ENCODE measurements at places on chromosomes 12 and 14.

- DNase-seq: peak; percentile 90
Measured at GRCh38 chr14:23071244-23071920, 14.1 kb upstream of the CDH24 start.

DNA sequence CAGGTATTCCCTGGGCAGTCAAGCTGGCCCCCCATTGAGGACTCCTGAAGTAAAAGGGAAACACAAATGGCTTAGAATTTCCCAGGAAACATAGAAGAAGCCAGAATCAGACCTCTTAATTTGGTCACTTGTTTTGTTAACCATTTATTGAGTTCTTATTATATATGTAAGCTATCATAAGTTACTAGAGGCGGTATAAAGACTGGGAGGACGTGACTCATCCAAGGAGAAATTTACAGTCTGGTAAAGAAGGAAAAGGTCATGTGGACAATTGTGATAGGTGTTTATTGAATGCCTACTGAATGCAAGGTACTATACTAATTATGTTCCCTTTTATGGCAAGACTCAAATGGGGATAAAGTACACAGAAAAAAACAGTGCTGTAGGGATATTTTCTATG lies 146.7 kb downstream of the DYRK2 start:
- no peak for DNase-seq

- no peak for DNase-seq
Measured at GRCh38 chr12:94012590-94012989, 135.8 kb upstream of the PLXNC1 start.

DNA sequence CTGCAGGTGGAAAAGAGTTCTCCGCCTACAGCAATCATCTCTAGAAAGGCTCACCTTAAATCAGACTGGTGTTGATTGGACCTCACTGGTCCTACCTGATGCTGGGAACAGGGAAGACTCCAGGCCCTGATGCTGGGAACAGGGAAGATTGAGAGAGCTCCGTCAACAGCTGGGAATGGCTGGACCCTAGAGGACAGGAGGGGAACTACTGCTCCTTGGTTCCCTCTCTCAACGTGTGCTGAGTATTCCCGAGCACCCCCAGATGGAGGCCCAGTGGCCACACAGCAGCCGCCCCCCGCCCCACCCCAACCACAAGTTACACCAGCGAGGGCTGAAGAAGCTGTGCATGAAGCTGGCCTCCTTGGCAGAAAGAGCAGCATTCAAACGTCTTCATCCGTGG lies 240.3 kb downstream of the SLC15A4 start:
- peak; percentile 63 for DNase-seq

DNA sequence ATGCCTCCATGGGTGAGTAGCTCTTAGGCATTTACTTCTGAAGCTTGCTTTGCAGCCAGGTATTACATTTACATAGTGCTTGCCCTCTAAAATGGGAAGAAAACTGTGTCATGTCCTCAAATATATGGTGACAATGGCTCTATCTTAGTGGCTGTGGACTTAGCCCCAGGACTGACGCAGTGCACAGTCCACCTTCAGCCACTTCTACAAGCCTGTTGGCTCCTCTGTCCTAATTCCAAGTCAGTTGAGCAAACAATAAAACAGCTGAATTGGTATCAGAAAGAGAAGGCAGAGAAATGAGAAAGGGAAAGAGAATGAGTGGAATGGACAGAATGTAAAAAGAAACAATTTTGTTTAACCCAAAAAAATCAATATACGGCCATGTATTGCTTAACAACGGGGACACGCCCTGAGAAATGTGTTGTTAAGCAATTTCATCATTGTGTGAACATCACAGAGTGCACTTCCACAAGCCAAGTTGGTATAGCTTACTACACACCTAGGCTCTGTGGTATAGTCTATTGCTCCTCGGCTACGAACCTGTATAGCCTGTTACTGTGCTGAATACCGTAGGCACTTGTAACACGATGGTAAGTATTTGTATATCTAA lies 93.5 kb downstream of the GRIN2B start:
- no peak for DNase-seq
